ENCODE measurements at places on chromosomes 1 and 21.

- no peak for DNase-seq
Observed at GRCh38 chr1:2875707-2876561, 74.4 kb upstream of the TTC34 start.

- DNase-seq = no peak
Observed at GRCh38 chr1:200346700-200347099, 63.1 kb downstream of the ZNF281 start.

DNA sequence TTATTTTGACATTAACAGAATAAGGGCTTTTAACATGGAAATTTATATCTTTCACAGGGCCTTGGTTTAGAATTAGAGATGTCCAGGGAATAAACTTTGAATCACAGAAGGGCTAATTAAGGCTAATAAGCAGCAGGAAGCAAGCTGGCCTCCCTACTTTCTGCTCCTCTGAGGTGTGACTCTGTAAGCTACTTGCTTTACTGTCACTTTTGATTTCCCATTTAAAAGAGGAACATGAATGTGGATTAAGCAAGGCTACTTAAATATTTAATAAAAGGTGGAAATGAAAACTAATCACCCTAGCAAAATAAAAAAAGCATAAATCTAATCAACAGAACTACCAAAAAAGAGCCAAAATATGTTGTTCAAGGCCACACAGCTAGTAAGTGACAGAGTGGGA lies 28.9 kb upstream of the CD5L start:
- no peak for DNase-seq

- DNase-seq = no peak
Observed at GRCh38 chr1:18635891-18636595, 5.4 kb downstream of the PAX7 start.

GRCh38 chr1:220164517-220164916 lies 70.6 kb downstream of the IARS2 start:
- DNase-seq = no peak

DNA sequence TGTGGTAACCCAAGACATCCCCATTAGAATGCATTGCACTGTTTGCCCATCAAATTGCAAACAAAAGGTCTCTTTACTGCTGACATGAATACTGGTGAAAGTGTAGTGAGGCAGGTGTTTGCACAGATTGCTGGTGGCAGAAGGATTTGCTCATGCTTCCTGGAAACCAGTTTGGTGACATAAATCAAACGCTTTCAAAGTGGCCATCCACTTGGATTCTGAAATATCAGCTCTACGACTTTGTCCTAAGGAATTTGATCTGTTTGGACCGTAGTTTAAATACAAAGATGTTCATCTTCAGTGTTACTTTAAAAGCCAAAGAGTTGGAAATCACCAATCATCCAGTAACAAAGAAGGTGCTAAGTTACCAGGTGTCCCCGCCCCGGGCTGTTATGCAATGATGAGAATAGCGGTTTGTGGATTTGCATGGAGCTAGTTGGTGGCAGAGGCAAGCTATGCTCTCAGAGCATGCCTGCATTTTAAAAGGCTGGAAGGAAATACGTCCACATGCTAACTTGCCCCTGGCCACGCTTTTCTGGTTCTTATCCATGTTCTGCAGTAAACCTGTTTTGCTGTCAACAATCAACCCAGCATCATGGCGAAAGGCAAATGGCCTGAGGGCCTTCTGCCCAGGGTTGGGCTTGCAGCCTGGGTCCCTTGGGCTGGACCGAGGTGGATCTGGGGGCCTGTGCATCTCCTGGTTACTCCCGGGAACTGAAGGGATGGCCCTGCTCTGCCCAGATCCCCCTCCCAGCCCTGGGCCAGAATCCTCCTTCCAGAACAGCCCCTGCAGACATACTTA lies 49.2 kb downstream of the UMODL1 start:
- DNase-seq = peak; percentile 91

DNA sequence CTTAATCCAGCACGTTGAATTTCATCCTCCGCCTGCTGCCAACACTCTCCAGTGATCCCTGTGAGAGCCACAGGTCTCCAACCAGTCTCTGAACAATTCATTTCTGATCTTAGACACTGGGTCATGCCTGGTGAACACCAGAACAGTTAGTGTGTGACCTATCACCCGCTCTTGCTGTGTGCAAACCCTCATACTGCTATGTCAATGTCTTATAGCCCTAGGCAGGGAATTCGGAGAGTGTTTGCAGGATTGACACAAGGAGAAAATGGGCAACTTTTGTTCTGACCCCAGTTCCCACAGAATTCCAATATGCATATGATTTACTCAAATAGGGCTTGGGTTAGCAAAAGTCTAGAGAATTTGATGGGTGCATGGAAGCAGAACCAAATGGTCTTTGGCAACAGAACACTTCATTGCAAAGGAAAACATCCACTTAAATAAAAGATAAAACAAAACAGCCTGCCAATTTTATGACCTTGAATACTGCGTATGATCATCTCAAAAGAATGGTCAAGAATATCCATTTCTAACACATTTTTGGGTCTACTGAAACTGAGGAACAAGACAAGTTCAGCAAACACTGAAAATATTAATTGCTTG lies 23.0 kb upstream of the GUCA2B start:
- DNase-seq = no peak

GRCh38 chr1:161307230-161307768 lies 2.5 kb downstream of the MPZ start:
- DNase-seq = no peak

DNA sequence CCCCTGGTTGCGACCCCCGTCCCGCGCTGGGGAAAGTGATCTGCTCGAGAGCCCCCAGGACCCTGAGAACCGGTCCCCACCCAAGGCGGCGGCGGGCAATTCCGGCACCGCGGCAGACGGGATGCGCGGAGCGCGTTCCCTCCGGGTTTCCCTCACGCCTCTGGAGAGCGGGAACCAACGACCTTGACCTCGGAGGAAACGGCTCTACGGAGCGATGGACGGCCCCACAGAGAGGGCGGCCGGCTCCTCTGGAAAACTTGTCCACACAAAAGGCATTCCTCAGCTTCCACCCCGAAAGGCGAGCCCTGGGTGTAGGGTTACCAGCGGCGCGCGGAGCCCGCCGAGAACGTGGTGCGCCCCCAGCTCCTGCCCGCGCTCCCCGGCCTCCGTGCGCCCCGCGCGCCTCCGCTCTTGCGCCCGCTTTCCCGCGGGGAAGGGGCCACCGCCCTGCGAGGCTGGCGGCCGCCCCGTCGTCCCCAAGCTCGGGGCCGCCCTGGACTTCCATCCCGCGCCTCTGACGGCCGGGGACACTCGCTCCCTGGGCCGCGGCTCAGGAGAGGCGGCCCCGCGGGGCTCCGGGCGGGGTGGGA lies 391 bp upstream of the KIAA1614 start:
- peak; percentile 52 for DNase-seq

- DNase-seq = no peak
Observed at GRCh38 chr1:182768963-182769362, 20.6 kb upstream of the NPL start.

GRCh38 chr1:208432346-208432745 lies 188.2 kb upstream of the PLXNA2 start:
- DNase-seq = no peak

DNA sequence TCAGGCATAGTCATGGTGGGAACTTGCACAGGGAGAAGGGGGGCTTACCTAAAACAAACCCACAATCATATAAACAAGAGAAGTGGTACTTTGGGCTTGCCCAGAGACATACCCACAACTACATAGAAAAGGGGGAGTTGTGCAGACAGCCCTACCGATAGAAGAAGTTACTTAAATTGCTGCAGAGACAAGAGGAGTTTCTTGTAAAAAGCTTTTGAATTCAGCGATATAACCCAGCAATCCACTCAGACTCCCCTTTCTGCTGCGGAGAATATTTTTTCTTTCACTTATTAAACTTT lies 164.0 kb upstream of the ETV3 start:
- DNase-seq = no peak

GRCh38 chr1:3471356-3472087 lies 17.1 kb downstream of the ARHGEF16 start:
- peak; percentile 39 for DNase-seq

DNA sequence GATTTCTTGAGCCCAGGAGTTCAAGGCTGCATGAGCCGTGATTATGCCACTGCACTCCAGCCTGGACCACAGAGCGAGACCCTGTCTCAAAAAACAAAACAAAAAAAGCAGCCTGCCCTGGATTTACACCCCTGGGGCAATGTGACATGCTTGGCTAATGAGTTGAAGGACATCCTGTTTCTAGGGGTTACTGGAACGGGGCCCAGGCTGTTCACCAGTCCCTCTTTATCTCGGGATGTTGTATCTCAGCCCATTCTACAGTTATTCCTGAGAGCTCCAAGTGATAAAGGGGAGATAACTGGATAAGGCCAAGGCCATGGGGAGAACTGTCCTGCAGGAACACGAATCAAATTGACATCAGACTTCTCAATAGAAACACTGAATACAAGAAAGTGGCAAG lies 21.7 kb upstream of the S100A2 start:
- no peak for DNase-seq

DNA sequence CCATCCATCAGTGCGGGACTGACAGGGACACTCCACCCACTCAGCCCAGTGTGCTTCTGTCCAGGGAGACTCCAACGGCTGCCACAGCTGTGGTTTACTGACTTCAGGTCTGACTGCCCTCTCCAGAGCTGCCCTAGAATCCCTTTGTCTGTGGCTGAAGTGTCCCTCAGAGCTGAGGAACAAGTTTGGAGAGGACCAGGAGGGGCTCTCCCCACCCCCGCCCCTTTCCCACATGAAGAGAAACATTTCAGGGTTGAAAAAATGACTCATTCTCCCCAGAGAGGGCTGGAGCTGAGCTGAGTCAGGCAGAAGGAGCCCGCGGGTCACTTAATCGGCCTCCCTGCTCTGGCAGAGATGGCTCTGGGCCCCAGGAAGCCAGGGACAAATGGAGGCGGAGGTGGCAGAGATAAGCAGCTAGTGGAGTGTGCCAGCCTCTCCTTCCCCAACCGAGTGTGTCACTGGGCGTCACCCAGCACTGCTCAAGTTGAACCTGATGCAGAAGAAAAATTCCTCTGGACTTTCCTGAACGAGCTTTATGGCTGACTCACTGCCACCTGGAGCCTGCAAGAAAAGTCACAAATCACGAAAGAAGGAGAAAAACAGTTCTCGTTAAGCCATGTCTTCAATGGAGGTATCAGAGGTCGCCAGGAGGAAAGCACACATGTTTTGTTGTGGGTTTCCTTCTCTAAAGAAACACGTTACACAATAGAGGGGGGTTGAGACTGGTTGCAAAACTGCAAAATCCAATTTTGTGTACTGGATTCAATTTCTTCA lies 34.3 kb upstream of the ECE1 start:
- DNase-seq = no peak

DNA sequence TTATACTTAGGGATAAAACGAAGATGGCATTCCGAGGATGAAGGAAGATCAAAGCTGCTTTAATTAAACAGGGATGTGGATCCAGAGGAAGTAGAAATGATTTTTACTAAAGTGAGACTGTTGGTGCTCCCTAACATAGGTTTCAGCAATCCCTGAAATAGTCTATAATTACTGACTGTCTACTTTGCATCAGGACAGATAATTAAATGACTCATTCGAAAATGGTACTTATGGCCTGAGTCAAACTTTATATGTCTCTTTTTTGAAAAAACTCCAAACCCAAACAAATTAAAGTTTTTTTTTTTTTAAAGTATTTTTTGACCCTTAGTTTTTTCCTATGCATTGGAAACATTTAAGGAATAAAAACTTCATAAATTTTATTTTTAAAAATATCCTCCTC lies 90.3 kb downstream of the LYST start:
- DNase-seq = no peak

DNA sequence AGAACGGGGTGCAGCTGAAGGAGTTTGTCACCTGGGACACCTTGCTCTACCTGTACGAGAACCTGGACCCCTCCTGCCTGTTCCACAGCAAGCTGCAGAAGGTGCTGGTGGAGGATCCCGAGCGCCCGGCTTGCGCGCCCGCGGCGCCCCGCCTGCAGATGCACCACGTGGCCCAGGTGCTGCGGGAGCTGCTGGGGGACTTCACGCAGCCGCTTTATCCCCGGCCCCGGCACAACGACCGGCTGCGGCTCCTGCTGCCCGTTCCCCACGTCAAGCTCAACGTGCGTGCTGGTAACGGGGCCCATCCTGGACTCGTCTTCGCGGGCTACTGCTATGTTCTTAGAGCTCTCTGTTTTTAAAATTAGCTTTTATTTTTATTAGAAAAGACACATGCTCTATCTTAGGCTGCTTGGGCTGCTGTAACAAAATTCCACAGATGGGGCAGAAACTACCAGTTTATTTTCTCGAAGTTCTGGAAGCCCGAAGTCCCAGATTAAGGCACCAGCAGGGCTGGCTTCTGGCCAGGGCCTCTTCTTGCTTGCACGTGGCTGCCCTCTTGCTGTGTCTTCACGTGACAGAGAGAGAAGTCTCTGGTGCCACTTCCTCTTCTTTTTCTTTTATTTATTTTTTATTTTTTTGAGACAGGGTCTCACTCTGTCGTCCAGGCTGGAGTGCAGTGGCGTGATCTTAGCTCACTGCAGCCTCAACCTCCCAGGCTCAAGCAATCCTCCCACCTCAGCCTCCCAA lies 38.1 kb downstream of the TRPM2 start:
- DNase-seq = no peak

DNA sequence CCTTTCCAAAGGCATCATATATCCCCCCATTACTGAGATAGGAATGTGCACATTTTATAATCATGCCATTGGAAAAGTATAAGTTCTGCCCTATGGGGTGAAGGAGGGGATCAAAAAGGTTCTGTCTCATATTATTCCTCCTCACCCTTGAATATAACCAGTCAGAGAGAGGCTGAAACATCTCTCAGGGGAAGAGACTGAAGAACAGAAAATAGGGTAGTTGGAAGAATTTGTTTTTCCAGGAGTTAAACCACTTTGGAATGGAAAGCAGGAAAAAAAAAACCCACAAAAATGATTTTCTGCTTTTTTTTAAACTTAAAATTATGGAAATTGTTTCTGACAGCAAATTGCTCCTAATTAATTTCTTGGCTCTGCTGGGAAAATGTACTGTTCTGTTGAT lies 52.8 kb upstream of the BEND5 start:
- no peak for DNase-seq

- DNase-seq = no peak
Observed at GRCh38 chr1:231410036-231410612, 12.0 kb downstream of the EGLN1 start.

GRCh38 chr1:145858238-145858900 lies 512 bp downstream of the PIAS3 start:
- DNase-seq = peak; percentile 73

DNA sequence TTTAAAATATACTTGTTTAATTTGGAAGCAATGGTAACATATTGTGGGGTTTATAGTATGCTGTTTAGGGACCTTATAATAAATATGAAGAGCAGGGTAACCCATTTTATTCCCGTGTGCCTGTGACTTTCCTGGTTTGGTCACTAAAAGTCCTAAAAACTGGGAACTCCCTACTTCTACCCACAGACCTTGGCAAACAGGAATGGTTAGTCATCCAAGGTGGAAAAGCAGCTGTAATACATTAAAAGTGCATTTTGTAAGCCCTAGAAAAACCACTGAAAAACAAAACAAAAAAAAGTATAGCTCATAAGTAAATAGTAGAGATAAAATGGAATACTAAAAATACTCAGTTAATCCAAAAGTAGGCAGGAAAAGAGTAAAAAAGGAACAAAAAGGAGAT lies 538.9 kb downstream of the LMO4 start:
- no peak for DNase-seq

Data from NCI-H146 (cell line).